ENCODE measurements at places on chromosomes 1 and 21.

DNA sequence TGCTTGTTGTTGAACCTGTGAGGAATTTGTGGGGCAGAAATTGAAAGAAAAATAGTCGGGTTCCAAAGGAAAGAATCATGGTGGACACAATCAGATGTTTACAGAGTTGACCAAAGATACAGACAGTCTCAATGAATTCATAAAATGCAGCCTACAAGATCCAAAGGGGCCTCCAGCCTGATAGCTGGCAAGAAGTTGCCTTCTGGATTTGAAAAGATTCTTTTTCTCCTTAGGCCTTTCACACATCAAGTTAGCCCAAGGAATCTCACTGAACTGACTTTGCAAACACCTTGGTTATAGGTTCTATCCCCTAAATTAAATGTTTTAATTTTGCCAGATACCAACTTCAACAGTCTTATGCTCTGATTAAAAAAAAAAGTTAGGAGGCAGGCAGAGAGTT, 21.5 kb downstream of the SLAMF1 start:
- DNase-seq: no peak

DNA sequence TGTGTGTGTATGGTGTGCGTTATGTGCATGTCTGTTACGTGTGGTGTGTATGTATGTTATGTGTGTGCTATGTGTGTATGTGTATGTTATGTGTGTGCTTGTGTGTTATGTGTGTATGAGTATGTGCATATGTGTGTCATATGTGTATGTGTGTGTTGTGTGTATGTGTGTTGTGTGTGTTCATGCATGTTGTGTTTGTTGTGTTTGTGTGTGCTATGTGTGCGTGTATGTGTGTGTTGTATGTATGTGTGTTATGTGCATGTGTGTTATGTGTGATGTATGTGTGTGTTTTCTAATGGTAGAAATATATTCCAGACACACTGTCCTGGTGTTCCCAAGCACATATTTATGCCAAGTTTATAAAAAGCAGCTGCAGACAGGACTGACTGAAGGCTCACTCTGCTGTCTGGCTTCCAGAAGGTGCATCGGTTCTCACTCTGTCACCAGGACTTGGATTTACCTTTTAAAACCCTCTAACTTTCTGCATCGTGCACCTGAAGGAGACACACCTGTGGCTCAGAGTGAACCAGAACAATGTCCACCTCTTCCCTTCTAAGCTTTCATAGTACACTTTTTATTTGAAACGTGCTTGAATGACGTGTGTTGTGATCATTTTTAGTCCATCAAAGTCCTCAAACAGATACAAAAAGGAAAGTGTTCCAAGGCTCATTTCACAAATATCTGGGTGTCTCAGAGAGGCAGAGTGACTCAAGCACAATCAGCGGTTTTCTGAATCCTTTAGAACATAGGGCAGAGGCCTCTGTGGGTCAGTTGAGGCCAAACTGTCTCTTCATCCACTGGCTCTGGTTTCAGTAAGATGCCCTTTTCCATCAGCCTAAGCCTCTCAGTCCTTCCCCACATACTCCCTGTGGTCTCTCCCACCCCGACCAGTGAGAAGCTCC, 49.9 kb downstream of the TOMM20 start:
- DNase-seq: no peak

GRCh38 chr1:63327417-63328054, 5.2 kb downstream of the FOXD3 start:
- DNase-seq: peak; percentile 25

GRCh38 chr1:74690364-74690696, 16.7 kb upstream of the ERICH3 start:
- no peak for DNase-seq

GRCh38 chr1:160830321-160831153, 32.1 kb downstream of the CD244 start:
- DNase-seq: peak; percentile 37

DNA sequence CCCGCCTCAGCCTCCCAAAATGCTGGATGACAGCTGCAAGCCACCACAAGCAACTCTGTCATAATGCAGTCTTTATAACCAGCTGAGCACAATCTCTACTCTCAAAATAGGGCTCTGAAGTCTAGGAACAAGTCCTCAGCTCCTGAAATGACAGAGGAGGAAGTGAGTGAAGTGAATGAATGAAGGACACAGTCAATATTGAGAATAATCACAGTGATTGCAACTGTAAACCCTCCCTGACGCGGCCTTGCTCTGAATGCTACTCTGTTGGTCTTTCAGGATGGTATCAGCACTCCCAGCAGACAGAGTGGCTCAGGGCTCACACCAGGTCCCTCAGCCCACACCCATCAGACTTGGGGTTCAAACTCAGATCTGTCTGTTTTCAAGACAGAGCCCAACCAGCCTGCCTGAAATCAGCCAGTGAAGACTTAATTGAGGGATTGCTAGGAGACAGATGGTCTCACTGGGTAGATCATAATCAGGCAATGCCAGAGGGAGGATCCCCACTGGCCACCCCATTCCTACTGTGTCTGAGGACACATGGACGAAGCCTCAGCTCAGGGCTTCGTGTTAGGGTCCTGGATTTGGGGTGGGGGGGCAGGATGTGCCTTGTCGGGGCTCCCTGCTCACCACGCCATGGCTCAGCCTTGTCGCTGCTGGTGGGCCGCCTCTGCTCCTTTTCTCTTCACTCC, 20.9 kb downstream of the RNF187 start:
- DNase-seq: no peak

DNA sequence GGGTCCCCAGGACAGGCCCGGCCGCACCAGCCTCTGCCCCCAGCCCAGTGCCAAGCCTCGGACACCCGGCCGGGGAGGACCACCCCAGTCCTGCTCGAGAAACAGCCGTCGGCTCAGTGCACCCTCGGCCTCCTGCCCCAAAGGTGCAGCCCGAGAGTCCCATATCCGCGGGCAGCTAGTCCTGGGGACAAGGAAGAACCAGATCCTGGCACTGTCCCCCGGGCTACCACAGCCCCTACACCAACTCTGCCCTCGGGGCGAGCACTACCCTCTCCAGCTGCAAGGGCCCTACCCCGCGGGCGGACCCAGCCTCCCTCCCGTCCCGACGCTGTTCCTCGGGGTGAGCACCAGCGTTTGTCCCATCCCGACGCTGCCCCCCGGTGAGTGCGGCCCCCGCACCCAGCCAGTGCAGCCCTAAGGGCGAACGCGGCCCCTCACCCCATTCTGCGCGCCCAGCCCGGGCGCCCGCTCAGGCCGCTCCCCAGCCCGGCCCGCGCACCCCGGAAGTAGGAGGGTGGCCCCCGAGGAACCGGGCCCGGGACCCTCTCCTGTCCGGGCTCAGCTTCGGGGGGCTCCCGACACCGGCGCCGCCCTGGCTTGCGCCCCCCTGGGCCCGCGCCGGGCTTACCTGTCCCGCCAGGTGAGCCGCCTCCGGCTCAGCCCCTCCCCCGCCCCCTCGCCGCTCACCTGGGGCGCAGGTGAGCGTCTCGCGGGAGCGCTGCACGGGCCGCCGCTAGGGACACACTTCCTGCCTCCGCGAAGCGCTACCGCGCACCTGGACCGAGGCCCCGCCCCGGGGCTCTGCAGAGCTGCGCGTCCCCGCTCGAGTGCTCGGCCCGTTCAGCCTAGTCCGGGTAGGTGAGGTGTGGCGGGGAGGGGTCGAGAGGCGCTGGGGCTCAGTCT, at the start of gene KDF1:
Gene KDF1, minus strand, starts transcription at position 747 of the 903 bp plus-strand sequence. CDS start 8,088 bp downstream, outside the sequence.
- DNase-seq: peak; percentile 56

- no peak for DNase-seq
Observed at GRCh38 chr1:208923946-208924720, 659.4 kb upstream of the CAMK1G start.

DNA sequence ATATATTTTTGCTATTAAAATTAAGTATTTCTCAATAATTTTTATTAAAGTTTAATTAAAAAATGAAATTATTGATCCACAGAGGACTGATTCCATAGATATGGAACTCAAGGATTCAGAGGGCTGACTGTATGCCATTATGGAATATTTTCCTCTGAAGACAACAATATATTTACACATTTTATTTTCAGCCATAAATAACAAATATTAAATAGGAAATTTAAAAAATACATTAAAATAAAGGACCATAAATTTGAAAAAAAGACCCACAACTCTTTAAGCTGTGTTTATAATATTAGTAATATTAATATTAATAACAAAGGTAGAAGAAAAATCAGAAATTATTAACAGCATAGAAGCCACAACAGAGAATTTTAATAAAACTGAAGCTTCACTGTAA, 18.2 kb downstream of the RGS13 start:
- DNase-seq: no peak

DNA sequence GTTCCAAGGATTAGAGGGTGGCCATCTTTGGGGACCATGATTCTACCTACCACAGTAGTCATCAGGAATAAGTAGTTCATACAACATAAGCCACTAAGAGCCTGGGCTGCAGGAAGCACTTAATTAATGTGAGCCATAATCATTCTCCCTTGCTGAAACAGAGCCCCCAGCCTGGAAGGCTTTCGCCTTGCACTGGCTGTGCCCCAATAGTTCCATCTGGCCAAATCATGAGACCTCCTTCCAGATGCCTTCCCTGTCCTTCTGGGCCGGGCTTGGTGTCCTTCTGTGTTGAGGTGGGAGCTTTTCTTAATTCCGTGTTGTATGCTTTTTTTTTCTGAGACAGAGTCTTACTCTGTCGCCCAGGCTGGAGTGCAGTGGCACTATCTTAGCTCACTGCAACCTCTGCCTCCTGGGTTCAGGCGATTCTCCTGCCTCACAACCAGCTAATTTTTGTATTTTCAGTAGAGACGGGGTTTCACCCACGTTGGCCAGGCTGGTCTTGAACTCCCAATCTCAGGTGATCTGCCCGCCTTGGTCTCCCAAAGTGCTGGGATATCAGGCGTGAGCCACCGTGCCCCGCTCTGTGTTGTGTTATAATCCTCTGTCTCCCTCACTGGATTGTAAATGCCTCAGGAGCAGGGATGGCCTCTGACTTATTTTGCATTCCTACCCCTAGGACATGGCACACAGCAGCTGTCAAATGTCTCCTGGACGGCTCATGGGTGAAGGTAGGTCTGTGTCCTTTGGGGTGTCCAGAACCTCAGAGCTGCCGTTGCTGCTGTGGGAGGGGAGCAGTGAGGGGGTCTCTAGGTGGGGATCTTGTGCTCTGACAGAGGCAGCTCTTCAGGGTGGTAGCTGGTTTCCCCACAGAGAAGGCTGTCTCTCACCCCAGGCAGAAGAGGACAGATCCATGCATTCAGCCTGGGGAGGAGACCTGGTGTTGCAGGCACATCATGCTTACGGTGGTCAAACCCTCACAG, 10.1 kb downstream of the GNG4 start:
- no peak for DNase-seq

- no peak for DNase-seq
Observed at GRCh38 chr21:38493549-38494250, 4.6 kb downstream of the ERG start.

DNA sequence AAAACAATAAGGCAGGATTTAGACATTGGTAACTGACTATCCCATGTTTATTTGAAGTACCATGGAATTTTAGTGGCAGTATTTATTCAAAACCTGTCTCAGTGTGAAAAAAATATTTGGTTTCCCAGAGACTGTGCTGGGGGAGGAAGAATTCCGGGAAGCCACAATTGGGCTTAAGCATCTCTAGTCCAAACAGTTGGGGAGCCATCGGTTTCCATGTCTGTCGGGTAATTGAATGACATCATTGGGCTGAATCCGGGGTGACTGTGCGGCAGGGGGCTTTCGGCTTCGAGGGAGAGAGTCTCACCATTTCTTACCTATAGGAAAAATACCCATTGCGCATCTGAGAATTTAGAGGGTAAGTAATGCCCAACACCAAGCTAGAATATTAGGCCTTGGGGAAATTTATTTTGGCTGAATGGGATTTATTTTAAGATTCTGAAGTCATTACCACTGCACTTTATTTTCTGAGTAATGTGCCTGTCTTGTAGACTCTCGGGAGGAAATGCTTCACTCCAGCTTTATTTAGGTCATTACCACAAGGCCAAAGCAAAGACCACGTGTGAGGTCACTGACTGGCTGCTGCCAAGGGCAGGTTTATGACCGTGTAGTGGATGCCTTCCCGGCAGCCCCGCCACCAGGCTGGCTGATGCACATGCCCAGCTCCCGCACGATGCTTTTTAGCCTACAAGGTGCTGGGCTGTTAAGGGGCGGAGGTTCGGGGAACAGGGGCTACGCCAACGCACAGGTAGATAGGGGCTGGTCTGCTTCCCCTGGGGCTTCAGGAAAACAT, 23.1 kb upstream of the UMODL1 start:
- DNase-seq: no peak

GRCh38 chr1:42259739-42260064, 75.3 kb downstream of the FOXJ3 start:
- no peak for DNase-seq

DNA sequence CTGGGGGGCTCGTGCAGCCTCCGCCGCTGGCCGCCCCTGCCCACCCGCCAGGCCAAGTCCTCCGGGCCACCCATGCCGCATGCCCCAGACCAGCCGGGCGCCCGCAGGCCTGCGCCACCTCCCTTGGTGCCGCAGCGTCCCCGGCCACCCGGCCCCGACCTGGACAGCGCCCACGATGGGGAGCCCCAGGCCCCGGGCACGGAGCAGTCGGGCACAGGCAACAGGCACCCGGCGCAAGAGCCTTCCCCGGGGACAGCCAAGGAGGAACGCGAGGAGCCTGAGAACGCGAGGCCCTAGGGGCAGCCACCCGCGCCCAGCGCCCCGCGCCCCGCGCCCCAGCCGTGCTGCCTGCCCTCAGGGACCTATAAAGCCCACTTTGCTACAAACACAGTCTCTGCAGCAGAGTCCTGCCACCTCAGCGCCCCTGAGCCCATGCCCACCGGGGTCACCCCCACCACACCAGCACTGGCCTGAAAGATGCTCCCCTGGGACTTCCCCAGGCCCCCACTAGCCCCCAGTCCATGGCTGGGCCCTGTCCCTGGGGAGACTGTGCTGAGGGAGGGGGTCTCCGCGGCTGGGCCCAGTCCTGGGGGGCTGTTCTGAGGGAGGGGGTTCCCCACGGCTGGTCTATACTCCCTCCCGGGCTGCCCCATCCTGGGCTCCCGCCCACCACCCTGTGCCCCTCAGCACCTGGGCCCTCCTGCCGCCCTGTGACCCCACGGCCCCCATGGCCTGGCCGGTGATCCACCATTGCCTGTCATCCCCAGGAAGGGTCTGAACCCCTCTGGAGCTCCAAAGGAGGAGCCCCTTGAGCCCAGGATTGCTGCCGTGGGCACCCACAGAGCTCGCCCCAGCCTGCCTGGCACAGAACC, 8.6 kb downstream of the TNFRSF18 start:
- DNase-seq: no peak

GRCh38 chr1:115475252-115475651, 137.2 kb upstream of the NGF start:
- DNase-seq: no peak

DNA sequence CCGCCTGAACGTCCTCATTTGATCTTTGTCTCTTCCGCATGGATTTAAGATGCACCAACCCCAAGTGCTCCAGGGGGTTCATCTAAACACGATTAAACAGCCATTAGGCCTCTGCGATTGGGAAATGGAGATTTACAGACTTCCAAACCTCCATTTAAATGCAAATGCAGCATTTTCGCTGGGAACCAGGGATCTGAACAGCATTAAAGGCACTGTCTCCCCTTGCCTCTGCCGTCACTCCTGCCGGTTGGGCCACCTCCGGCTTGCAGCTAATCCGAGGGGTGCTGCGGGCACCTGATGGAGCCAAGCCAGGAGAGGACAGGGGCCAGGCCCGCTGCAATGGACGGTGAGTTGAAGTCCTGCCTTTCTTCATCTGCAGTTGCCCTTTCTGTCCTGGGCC, 70.3 kb upstream of the KLHDC7A start:
- no peak for DNase-seq

- DNase-seq: no peak
Observed at GRCh38 chr1:113035086-113035485, 37.9 kb upstream of the LRIG2 start.
